NCI-H774 (cell line): ENCODE measurements at places on chromosomes 13 and 19.

DNA sequence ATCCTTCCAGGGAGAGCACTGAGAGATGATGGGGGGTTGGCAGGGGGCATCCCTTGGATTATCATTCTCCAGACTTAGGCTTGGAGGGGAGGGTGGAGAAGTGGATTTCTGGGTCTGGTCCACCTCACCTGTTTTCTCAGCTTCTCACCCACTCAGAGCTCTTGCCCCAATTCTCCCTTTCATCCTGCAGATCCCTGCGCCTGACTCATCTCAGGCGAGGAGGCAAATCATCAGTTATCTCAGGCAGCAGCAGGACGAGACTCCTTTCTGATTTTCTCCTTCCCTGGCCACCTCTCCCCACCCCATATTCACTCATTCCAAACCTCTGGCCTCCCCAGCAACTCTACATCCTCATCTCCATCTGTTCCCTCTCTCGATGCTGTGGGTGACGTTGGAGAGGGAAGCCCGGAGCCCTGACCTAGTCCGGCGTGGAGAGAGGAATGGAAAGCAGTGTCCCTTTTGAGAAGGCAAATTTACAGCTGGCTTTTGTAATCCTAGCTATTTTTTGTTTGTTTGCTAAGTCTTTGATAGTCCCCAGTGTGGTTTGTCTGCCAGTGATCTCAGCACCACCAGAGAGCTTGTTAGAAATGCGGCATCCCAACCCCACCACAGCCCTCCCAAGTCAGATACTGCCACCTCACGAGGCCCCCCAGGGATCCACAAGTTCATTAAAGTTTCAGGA is 24.0 kb upstream of the TPT1 start:
- no peak for DNase-seq

DNA sequence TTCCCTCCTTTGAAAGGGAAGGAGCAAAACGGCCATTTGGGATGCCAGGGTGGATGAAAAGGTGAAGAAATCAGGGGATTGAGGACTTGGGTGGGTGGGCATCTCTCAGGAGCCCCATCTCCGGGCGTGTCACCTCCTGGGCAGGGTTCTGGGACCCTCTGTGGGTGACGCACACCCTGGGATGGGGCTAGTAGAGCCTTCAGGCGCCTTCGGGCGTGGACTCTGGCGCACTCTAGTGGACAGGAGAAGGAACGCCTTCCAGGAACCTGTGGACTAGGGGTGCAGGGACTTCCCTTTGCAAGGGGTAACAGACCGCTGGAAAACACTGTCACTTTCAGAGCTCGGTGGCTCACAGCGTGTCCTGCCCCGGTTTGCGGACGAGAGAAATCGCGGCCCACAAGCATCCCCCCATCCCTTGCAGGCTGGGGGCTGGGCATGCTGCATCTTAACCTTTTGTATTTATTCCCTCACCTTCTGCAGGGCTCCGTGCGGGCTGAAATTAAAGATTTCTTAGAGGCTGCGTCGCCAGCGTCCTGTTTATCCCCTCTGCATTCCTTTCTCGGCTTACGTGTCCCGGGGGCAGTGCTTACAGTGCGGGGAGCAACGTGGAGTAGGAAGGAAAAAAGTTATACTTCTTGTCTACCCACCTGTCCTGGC is 15.2 kb upstream of the S1PR4 start:
- DNase-seq, result peak; percentile 54

- DNase-seq, result no peak
These were observed 9.4 kb downstream of the SAMD4B start for GRCh38 chr19:39351537-39352064.

DNA sequence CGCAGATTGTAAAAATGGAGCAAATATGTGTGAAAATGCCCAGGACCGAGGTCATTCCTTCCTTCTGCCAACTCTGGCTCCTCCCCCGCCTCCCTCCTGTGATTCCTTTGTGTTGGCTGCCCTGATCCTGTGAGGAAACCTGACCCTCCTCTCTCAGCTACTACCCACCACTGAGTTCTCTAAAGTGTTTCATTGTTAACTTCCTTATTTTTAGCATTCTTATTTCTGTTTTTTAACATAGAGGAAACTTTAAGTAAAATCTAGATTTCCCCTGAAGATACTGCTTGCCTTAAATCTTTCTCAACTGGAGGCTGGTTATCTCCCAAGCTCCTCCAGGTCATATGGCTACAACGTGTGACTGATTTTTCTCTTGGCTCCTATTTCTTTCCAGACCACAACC is 21.7 kb upstream of the FBXL3 start:
- no peak for DNase-seq

DNA sequence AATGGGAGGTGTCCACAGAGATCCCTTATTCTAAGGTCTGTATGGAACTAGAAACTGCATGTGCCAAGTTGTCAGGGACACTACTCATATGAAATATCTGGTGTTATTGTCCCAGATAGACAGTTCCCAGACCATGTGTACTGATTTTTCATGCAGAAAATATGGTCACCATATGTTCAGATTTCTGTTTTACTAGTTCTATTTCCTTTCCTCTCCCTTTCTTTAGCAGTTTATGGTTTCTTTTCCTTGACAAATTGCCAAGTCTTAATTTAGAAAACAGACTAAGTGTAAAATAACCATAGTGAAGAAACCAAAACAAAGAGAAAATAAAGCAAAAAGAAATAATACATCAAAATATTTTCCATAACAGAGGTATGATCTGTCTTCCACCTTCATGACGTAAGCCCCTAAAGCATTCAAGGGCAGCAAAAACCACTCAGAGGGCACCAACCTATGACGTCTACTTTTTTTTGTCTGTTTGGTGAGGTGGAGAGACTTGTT is 248.5 kb downstream of the KCTD12 start:
- no peak for DNase-seq
